CD8-positive, alpha-beta T cell (primary cell): ENCODE measurements at places on chromosomes 1 and 21. TPM values are rescaled to one million over a fixed set of nuclear protein-coding genes. Genes with fewer than 3 reads are reported as not detected.
A peak's percentile ranks its signal among the peaks of the same experiment; 100 is the strongest.

GRCh38 chr1:244047621-244048255 is 3.3 kb upstream of the ZBTB18 start:
- DNase-seq: no peak

GRCh38 chr1:65792669-65793358 is at the start of gene PDE4B:
Gene PDE4B (plus strand): TSS chr1:65792895.
- no peak for DNase-seq

REN gene
- total RNA-seq: not detected

JTB gene
- total RNA-seq: 90.4 TPM

DNA sequence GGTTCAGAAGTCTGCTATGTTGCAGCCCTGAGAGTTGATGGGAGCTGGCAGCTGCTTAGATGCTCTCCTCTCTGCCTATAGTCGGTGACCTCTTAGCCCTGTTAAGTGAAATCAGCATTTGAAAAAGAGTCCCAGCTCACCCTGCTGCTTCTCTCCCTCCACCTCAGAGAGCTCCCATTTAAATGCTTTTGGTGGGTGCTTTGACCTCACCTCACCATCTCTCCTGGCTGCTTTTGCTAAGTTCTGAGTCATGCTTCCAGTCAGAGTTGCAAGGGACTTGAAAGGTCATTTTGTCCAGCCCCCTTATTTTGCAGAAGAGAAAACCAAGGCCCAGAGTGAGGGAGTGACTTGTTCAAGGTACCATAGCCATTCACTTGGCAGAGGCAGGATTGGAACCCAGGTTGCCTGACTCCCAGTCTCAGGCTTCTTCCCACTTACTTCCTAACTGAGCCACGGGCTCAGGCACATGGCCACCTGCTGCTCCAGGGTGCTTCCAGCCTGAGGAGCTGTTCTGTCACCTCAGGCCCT is 3.3 kb downstream of the MAPKAPK2 start:
- no peak for DNase-seq

CXADR gene
- 1.0 TPM for total RNA-seq

GRCh38 chr1:115544131-115544530 is 97.6 kb upstream of the VANGL1 start:
- no peak for DNase-seq

DNA sequence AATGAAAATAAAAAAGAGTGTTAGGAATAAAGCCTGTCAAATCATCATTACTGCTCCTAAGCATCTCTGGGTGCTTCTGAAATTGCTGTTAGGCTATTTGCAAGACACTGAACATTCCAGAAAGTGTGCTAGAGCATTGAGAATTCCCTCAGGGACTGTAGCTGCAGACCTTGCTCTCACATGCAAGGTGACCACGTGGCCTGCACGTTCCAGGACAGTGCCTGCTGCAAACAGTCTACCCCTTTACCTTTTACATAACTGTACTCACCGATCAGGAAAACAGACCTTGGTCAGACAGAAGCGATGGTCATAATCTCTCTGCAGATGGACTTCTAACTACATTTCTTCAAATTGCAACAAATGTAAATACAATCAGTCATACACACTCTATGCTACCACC is 164.5 kb downstream of the PSMG1 start:
- DNase-seq: no peak

- no peak for DNase-seq
Observed at GRCh38 chr1:87786229-87786628, 457.5 kb downstream of the LMO4 start.

CRABP2 gene
- 5.4 TPM for total RNA-seq

- DNase-seq: no peak
Observed at GRCh38 chr1:84715342-84716019, 25.2 kb upstream of the SSX2IP start.

DNA sequence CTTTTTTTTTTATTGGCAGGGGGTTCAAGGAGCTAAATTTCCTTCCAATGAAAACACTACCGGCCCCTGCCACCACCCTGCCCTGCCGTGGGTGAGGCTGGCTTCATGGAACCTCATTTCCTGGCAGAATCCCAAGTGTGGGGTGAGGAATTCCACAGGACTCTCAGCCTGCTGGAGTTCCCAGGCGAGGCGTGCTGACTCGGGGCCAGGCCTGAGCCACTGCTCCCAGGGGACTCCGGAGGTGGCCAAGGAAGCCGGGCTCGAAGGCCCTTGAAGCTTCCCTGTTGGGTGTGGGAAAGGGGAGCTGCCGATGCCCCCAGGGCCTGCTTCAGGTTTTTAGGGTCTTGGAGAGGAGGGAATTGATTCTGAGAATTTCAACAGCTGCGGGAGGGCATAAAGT is 95.3 kb upstream of the ACTRT2 start:
- no peak for DNase-seq

RIPK4 gene
- total RNA-seq: 1.4 TPM

- DNase-seq: no peak
Observed at GRCh38 chr1:16015960-16016901, 1.6 kb downstream of the HSPB7 start.

- no peak for DNase-seq
Observed at GRCh38 chr1:16628361-16629111, 15.2 kb upstream of the NBPF1 start.

DNA sequence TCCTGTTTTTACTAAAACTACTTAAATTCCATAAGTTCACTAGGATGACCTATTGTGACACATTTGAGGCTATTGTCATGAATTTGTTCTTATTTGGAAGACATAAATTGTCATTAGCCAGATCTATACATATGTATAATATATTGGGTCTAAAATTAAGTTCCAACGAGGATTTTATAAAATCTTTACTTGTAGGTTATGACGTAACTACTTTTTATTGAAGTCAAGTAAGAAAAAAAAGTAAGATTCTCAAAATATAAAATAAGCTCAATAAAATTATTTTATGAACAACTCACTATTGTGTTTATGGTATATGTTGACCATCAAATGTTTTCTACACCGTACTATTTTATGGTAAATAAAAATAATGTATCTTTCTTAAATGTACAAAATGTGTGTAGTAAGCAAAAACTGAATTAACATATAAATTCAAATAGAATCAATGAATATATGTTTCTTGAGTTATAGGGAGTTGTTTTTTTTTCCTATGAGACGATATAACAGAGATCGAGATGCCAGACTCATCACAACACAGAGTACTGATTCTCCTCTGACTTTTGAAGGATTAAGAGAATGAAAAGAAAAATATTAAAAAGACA is 64.1 kb downstream of the NEGR1 start:
- DNase-seq: no peak

GRCh38 chr1:41496080-41497055 is 11.9 kb upstream of the EDN2 start:
- no peak for DNase-seq

DNA sequence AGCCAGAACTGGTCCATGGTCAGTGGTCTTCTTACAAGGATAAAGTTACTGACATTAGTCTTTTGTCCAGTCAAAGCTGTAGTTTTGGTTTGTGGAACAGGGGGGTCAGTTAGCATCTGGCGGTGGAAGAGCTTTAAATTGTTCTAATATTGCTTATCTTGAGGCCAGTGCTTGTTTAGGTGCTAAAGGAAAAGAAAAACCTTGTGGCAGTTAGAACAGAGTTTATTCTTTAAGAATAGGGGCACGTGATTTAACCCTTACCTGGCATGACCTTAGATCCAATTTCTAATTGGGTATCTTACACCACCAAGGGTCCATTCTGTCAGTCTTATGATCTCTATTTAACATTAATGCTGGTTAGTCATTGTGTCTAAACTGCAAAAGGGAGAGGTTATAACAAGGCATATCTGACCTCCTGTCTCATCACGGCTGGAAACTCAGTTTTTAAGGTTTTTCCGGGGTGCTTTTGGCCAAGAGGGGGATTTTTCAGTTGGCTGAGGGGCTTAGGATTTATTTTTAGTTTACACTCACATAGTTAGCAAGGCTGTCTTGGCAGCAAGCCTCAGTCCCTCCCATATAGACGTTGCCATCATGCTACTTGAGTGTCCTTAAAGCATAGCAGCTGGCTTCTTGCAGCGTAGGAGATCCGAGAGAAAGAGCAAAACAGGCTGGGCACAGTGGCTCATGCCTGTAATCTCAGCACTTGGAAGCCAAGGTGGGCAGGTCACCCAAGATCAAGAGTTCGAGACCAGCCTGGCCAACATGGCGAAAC is 60.1 kb upstream of the FAM89A start:
- DNase-seq: no peak

GRCh38 chr1:112793631-112794565 is 78.8 kb upstream of the PPM1J start:
- no peak for DNase-seq

GRCh38 chr1:29504709-29505410 is 268.5 kb downstream of the PTPRU start:
- DNase-seq: no peak

IL10 gene
- total RNA-seq: 0.78 TPM

DNA sequence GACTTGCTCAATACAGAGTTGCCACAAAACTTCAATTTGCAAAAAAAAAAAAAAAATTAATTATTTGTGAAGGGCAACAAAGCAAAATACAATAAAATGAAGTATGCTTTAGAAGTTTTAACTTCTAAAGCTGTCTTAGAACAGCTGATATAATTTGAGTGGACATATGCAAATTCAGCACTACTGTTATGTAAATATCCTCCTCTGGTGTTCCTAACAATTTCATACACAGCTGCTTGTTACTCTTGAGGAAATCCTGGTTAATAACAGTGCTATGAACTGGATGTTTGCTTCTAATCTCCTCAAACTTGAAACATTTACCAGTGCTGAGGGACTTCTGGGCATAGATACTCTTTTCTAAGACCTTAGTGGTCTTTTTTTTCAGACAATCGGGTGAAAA is 69.6 kb upstream of the COL24A1 start:
- DNase-seq: no peak

- DNase-seq: peak; percentile 61
Observed at GRCh38 chr1:224433701-224434672, 610 bp downstream of the WDR26 start.

DNA sequence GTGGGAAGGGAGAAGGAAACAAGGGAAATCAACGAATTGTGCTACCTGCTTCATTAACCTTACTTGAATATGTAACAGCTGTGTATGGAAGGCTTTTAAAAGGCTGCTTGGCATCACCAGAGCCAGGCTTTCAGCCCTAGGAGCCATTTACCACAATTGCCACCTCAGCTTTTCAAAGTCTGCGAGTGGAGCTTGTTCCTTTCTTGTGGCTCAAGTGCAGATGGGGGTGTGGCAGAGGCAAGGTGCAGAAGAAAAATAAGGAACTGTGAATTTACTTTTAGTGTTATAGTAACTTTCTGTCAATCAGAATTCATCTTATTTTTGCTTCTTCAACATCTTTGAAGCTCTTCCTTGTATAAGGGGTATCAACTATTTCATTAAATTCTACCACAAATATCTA is 17.6 kb downstream of the CLCA2 start:
- DNase-seq: no peak

MYBPHL gene
- not detected for total RNA-seq

DNA sequence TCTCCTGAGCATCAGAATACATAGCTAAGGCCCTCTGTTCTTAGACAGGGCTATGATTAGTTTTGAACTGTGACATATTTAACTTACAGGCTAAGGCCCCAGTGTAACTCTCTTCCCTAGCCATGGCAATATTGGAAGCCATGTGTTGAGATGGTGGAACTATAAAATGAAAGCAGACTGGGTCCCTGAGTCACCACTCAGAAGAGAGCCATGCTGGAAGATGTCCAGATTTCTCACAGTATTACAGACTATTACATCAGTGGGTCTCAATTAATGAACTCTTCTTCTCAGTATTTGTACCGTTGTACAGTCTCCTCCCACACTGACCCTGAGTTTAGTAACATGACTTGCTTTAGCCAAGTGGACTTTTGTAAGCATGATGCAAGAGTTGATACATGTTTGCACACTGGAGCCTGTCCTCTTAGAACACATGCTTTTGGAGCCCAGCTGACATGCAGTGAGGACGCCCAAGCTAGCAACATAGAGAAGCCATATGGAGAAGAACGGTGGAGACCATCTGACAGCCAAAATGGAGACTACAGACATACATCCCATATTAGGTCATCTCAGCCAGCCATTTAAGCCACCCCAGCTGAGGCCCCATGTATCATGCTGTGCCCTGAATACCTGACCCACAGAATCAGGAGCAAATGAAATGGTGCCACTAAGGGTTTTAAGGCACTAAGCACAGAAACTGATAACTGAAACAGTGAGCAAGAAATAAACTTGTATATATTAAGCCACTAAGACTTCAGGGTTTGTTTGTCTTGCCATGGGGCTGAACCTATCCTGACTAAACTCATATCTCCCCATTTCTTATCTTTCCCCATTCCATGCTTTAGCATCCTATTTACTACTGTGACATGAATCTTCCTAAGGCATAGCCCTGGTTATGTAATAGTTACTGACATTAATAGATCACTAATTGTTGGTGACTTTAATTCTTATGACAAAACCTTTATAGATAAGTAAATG is 24.4 kb downstream of the TBX15 start:
- no peak for DNase-seq

TEDDM1 gene
- total RNA-seq: not detected
